ENCODE measurements at places on chromosomes 2 and 18.
A peak's percentile ranks its signal among the peaks of the same experiment; 100 is the strongest.

- DNase-seq = no peak
These were observed 40.9 kb upstream of the ATL2 start for GRCh38 chr2:38417745-38418689.

DNA sequence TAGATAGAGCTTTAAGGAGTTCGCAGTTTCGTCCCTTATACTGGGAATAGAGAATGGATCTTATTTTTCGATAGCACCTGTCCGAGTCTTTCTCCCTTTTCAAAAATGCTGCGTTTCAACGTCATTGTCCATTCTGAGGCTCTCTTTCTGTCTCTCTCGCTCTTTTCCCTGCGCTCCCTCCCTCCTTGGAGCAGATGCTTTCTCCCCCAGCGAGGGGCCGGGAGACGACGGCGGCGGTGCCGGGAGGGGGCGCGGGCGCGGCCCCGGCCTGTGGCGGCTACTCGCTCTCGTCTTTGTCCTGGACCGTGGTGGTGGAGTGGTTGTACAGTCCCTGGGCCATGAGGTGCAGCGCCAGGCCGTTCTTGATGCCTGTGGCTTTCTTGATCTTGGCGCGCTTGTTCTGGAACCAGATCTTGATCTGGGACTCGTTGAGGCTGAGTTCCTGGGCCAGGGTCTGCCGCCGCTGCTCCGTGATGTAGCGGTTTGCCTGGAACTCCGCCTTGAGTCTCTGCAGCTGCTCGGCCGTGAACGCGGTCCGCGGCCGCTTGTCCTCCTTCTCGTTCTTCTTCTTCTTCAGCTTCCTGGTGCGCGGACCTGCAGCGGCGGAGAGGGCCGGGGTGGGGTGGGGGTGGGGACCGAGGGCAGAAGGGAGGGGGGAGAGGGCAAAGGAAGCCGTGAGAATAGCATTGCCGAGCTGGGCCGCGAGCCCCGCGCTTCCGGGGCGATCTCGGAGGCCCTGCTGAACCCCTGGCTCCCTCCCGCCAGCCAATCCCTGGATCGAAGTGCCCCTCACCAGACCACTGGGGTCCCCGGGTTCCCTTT is 4.6 kb downstream of the EN1 start:
- no peak for DNase-seq

DNA sequence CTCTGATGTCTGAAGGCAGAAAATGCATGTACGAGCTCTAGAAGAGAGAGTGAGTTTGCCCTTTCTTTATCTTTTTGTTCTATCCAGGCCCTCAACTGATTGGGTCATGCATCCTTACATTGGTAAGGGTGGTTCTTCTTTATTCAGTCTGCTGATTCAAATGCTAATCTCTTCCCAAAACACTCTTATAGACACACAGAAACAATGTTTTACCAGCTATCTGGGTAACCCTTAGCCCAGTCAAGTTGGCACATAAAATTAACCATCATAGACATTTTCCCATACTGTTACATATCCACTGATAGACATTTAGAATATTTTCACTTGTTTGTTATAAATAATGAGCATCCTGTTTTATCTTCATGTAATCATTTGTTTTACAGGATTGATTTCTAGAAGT is 141.2 kb downstream of the TAF4B start:
- DNase-seq = no peak

GRCh38 chr2:127398239-127398590 is 10.4 kb upstream of the MAP3K2 start:
- peak; percentile 90 for DNase-seq

DNA sequence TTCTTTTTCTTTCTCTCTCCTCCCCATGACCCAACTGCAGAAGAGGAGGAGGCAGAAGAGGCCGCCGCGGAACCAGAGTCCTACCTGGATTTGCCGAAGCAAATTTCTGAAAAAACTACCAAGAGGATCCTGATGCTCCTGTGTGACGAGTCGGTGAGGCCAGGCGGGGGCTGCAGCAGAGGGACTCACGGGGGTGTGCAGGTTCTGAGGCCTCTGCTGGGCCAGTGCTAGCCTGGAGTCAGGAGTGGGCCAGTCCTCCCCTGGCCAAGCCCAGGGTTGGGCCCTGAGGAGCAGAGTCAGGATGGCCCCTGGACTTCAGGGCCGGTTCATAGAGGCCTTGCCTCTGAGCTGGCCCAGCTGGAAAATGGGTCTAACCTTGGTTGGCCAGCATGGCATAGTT is 29.3 kb downstream of the OTOF start:
- no peak for DNase-seq

All from A673 (cell line).